Lower lobe of right lung (tissue), 2 donors: ENCODE measurements at places on chromosomes 3 and 15. TPM values are rescaled to one million over a fixed set of nuclear protein-coding genes. Genes with fewer than 3 reads are reported as not detected.

MRPL46 gene
- 15.3 TPM for total RNA-seq

DNA sequence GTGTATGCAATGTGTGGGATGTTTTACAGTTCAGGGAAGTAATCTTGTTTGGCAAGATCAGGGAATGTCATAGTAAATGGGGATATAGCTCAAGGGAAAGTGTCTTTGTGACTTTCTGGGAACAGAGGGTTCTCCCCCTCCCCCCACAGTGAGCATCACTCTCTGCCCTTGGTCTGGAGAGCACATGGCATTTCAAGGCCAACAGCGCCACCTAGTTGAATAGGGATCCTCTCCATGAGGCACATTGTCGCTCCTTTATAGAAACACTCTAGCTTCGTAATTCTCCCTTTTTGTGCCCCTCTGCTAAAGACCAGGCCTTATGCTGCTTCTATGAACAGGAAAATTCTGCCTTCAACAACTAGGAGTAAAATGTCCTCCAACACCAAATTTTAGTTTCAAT is 37.1 kb upstream of the ARNT2 start:
- DNase-seq = no peak

DNA sequence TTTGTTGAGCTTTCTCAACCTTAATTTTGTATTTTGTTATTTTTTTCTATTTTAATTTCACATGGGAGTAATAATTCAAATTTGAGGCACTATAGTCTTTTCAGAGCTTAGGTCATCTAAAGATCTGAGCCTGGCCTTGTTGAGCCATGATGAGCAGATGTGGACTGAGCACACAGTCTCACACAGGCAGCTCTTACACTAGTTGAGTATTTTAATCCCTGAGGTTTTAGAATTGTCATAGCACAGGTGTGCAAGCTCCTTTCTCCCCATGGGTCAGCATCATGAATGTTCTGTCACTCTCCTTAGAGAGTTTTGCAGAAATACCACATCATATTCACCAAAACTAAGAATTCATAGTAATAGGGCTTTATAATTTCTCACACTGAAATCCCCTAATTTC is 4.9 kb downstream of the ZBTB38 start:
- DNase-seq = no peak

- DNase-seq = peak; percentile 34
Observed at GRCh38 chr15:77032647-77033416, 37.9 kb downstream of the PSTPIP1 start.

MINAR1 gene
- total RNA-seq = 0.30 TPM

DNA sequence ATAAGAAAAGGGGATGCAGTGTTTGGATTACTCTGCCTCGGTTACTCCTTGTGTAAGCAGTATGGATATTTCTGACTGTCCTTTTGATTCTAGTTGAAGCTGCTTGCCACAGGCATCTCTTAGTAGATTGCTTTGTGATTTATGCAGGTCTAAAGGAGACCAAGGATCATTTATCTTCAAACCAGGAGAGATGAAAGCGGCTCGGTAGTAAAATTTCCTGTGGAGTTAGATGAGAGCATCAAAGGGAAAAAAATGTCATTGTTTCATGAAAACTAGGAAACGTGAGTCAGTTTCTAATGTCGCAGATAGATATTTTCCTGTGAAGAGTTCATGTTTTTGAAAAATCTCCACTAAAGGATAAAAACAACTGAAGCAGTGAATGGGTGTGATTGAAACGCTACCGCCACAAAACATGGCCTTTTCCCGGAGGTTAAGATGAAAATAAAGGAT is 254.0 kb upstream of the TBL1XR1 start:
- DNase-seq = no peak

HES1 gene
- 29.5 TPM for total RNA-seq

DNA sequence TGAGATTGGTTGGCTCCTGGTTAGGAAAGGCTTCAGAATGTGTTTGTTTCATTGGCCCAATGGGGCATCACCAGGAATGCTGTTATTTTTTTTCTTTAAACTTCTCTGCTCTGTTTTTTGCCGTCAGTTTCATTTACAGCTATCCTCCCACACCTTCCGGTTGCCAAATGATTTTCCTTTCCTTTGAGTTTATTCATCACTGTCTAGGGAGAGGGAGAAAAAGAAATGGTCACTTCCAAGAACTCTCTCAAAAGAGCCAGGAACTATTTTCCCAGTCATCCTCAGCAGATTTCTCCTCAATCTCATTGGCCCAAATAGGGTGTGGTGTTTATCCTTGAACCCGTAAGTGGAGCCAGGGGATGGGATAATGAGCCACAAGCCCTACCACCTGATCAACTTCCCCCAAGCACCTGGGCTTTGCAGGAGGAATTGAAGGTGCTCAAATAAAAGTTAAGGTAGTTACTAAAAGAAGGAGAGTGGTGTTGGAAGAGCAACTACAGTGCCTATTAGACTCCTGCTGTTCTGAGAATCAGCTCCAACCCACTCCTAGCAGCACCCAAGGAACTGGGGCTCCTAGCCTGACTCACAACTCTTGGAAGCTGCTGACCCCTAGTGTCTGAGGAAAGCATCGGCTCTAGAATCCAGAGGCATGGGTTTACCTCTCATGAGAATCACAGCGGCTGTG is 183.8 kb upstream of the IL12A start:
- peak; percentile 49 for DNase-seq

- DNase-seq = no peak
Observed at GRCh38 chr3:30752970-30753369, 141.5 kb downstream of the GADL1 start.

- no peak for DNase-seq
Observed at GRCh38 chr15:84643838-84644237, 10.2 kb downstream of the WDR73 start.

- no peak for DNase-seq
Observed at GRCh38 chr3:102745881-102746280, 311.1 kb downstream of the ZPLD1 start.
